ENCODE measurements at places on chromosomes 16 and 17.
A peak's percentile ranks its signal among the peaks of the same experiment; 100 is the strongest.

DNA sequence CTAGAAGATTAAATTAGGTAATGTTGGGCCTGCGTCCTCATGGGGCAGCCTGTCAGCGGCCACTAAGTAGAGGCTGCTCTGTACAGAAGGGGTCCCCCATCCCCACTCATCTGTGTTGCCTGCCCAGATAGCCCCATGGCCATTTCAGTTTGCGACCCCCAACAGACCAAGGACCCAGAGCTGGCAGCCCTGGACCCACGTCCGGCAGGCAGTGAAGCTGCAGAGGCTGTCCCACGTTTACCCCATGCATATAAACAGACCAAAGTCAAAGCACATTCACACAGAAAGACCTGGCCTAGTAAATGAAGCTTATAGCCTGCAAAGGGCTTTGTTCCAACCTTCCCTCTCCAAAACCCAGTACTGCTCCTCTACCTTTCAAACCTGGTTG, 4.6 kb downstream of the PDF start:
- no peak for DNase-seq

DNA sequence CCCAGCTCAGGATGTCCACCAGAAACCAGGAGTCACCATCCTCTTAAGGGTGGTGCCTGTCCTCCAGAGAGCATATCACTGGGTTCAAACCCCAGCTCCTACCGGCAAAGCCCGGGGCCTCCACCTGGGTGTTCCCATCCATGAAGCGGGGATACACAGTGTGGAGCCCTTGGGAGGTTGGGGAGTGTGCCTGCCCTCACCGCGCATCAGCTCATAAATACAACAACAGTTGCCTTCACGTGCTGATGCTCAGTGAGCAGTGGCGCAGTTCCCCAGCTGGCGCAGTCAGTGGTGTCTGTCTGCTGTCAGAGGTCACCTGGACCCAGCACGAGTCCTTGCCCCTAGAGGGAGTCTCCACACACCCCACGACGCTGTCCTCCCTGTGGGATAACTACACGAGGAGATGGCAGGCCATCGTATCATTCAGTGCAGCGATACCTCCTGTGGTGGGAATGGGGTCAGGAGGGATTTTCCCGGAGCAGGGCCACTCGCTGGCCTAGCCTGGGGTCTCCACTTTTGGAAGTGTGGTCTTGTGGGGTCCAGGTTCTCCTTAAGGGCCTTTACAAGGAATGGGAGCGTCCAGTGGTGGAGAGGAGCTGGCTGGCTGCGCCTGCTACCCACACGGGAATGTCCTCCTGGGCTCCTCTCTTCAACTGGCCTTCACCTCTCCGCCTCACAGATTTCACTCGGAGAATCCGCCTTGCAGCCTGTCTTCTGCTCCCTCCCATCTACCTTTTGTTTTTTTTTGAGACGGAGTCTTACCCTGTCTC, 2.3 kb upstream of the ELOB start:
- DNase-seq: no peak

DNA sequence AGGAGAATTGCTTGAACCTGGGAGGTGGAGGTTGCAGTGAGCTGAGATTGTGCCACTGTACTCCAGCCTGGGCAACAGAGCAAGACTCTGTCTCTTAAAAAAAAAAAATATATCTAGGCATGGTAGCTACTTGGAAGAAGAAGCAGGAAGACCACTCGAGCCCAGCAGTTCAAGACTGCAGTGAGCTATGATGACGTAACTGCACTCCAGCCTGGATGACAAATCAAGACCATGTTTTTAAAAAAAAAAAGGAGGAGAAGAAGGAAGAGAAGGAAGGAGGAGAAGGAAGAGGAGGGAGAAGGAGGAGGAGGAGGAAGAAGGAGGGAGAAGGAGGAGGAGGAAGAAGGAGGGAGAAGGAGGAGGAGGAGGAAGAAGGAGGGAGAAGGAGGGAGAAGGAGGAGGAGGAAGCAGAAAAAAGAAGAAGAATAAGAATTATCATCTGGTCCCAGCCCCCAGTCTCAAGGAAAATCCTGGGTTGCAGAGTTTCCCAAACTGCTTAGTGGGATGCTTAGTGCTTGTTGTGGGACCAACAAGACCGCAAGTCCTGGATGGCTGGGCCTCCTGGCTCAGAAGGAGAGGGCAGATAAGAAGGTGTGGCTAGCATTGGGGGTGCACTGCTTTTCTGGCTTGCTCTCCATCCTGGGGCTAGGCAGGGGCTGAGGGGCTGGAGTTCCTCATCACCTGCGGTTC, 3.7 kb upstream of the DRC7 start:
- no peak for DNase-seq

- no peak for DNase-seq
Measured at GRCh38 chr17:40916366-40916765, 21.1 kb downstream of the KRT23 start.

DNA sequence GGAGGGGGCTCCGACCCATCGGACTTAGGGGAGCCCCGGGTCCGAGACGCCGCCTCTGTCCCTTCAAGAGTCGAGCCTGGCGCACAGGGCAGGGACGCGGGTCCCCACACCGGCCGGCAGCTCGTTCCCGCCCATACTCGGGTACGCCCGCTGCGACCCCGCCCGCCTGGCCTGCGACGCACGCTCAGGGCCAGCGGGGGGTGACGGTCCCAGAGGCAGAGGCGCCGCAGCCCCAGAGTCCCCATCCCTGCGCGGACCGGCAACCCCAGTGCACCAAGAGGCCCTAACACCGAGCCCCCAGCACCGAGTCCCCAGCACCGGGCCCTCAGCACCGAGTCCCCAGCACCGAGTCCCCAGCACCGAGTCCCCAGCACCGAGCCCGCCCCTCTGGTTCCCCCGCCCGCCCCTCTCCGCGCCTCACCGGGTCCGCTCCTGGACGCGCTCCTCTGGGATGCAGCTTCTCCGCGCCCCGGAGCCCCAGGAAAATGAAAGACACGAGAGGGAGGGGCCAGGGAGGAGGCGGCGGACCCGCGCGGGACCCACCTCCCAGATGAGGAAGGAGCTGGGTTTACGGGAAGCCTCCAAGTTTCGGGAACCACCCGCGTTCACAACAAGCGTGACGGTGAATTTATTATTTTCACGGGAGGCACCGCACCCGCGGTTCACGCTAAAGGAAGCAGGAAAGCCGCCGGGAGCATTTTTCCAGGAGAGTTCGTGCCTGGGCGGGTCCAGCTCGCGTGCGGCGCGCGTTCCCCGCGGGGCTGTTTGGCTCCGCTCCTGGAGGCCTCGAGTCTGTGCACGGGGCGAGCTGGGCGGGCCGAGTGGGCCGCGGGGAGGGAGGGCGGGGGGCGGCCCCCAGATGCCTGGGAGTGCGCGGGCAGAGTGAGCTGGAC, at the start of gene SECTM1:
Gene SECTM1, minus strand, starts transcription at position 488 of the 893 bp plus-strand sequence. CDS start 6,526 bp downstream, outside the sequence.
- DNase-seq: peak; percentile 61

DNA sequence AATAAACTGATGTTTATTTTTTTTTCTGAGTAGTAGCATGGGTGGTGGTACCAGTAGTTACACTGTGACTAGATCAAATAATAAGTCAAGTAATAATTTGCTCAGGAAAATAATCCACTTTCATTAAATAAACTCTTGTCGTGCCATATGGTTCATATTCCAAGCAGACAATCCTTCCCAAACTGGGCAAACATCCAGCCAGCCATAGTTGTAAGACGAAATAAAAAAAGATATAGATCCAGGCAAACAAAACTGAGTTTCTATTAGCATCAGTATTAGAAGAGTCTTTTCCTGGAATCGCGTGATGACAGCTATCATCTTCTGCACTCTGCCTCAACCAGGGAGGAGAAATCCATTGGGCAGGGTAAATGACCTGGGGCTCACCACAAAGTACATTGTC, 508.4 kb upstream of the GOT2 start:
- no peak for DNase-seq

- no peak for DNase-seq
Measured at GRCh38 chr16:86213437-86214205, 296.7 kb upstream of the FOXF1 start.

GRCh38 chr17:17723354-17724261, 42.4 kb downstream of the RAI1 start:
- no peak for DNase-seq

DNA sequence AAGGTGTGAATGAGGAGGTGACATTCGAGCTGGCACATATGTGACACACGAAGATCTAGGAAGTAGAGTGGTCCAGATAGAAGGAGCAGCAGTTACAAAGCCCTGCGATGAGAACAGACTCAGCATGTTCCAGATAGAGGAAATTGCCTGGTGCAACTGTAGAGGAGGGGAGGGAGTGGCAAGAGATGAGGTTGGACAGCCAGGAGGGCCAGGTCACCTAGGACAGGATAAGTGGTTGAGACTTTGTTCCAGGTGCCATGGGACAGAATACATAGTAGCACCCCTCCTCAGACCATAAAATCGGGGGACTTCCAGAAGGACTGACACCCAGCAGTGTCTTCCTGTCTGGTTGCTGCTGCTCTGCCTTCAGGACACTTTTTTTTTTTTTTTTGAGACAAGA, 11.0 kb upstream of the CENPT start:
- DNase-seq: no peak

- peak; percentile 89 for DNase-seq
Measured at GRCh38 chr17:18158022-18158600, 25.5 kb upstream of the ALKBH5 start.

- no peak for DNase-seq
Measured at GRCh38 chr17:2844416-2844815, 48.2 kb downstream of the RAP1GAP2 start.

DNA sequence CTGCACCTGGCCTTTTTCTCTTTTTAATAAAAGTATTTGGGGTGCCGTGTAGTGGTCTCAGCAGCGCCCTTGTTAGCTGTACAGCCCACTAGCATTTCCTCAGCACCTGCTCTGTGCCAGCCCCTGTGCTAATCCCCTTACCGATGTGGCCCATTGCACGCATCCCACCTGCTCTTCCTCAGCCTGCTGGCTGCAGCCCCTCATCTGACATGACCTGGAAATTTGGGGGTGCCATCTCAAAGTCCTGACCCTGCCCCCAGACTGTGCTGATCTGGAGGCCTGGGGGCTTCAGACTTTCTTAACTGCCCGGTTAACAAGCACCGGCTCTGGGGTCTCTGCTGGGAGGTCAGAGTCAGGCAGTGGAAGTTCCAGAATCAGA, 10.4 kb downstream of the GPRC5C start:
- DNase-seq: no peak

DNA sequence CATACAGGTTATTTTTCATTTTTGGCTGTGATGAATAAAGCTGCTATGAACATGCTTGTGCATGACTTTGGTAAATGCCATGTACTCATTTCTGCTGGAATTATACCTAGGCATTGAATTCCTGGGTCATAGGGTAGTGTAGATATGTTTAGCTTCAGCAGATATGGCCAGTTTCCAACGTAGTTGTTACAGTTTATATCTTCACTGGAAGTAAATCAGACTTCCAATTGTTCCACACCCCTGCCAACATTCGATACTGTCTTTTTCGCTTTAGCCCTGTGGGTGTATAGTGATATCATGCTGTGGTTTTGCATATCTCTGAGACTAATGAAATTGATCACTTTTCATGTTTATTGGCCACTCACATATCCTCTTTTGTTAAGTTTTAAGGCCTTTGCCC, 50.4 kb downstream of the ARHGAP27 start:
- no peak for DNase-seq

DNA sequence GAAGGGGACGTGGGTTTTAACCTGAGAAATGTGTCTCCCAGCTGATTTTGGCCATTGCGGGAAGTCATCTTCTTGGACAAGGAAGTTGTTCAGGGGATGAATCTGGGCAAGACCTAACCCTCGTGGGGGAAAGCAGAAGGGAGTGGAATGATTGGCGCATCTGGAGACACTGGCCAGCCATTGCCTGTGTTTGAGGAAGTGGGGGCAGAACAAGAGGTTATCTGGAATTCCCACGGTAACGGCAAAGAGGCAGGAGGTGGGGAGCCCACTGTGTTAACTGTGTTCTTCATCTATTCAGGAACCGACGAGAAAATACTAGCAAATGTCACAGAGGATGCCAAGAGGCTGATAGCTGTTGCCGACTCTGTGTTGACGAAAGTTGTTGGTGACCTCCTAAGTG, 66.9 kb downstream of the RNF213 start:
- DNase-seq: no peak

DNA sequence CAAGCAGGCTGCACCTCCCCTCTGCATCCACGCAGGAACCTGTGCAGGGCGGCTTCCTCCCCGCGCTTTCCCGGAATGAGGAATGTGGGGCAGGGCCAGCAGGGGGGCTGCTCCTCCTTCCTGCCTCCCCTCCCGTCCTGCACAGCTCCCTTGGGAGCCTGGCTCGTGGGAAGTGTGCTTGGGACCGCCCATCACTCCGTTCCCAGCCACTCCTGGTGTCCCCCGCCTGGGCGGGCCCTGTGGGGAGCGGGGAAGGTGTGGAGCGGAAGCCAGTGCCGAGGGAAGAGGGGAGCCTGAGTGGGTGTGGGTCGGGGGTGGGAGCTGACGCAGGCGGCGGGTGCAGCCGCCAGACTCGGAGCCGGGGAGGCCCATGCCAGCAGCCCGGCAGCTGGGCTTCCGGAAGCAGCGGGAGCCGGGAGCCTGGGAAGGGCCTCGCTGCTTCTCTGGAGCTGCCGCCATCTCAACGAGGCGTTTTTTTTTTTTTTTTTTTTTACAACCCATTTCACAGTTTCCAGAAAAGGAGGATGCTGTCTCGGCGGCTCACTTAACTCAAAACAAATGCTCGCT, 24.1 kb downstream of the BAHCC1 start:
- peak; percentile 72 for DNase-seq

GRCh38 chr17:49703557-49704277, 4.0 kb downstream of the SLC35B1 start:
- DNase-seq: no peak

GRCh38 chr17:6592173-6592572, 35.8 kb upstream of the PITPNM3 start:
- DNase-seq: no peak

GRCh38 chr17:37399265-37399803, 7.3 kb downstream of the ACACA start:
- no peak for DNase-seq

- DNase-seq: no peak
Measured at GRCh38 chr16:27762441-27762840, 212.5 kb downstream of the KATNIP start.

GRCh38 chr17:48470388-48471034, 40.5 kb upstream of the SKAP1 start:
- no peak for DNase-seq

DNA sequence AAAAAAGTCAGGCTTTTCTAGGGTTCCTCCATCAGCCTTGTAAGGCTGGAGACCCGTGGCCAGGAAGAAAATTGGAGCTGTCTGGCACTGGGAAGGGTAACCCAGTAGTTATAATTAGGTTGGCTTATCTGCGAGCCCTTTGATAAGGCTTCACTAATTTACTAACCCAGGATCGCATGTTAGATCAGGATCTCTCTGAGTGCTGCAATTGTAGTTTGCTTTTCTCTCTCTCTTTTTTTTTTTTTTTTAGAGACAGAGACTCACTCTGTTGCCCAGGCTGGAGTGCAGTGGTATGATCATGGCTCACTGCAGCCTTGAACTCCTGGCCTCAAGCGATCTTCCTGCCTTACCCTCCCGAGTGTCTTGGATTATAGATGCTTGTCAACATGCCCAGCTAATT, 17.0 kb downstream of the ABCC1 start:
- no peak for DNase-seq

- no peak for DNase-seq
Measured at GRCh38 chr16:30746638-30747175, 1.5 kb upstream of the PHKG2 start.

- no peak for DNase-seq
Measured at GRCh38 chr17:43015579-43015978, 6.6 kb downstream of the VAT1 start.

- DNase-seq: no peak
Measured at GRCh38 chr16:70476272-70477020, 22.1 kb downstream of the FCSK start.

Measured in tibial nerve (tissue), 4 donors.